Ovary (tissue), 10 donors: ENCODE measurements at places on chromosomes 6 and 20.

- H3K27ac ChIP-seq: no peak overlapping the region
- H3K27me3 ChIP-seq: no peaks in the 10 kb centered on the region
- no peak overlapping the region for H3K4me3 ChIP-seq
- H3K4me1 ChIP-seq: peaks cover 21% of the 10 kb centered on the region
These were observed 100.1 kb downstream of the ARID1B start for GRCh38 chr6:156877126-156877863.

DNA sequence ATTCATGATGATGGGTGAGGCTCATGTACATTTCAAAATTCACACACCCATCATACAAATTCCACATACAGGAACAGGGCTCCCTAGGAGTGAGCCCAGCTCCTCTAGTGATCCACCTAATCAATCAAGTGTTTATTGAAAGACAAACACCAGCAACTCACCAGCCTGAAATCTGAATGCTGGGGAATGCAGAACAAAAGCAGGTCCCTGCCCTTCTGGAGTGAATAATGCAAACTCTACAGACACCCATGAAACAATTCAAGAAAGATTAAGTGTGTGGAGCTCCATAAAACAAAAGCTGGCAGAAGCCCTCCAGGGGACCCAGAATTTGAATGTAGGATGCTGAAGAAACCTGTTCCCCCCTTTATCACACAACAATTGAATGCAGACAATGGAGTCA, 396.7 kb upstream of the JARID2 start:
- H3K36me3 ChIP-seq: no peaks in the 10 kb centered on the region
- DNase-seq: no peak
- no peak overlapping the region for H3K4me3 ChIP-seq
- H3K4me1 ChIP-seq: peaks cover 3% of the 10 kb centered on the region
- H3K27me3 ChIP-seq: no peaks in the 10 kb centered on the region
- no peak overlapping the region for H3K27ac ChIP-seq

DNA sequence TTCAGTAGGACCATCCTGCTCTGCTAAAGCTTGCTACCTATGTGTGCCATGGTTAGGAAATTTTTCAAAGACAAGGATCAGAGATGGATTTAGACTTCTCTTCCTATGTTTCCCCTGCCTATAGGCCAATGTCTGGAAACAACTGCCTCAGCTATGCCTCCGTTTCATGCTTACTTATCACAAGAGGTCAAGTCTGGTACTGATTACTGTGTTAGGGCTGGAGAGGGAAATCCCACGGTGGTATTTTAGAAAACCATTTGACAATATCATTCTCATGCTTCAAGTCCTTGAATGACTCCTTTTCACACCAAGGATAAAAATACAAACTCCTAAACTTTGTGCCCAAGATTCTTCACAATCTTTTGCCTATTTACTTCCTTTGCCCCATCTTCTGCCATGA, 484.3 kb downstream of the DHX35 start:
- H3K27me3 ChIP-seq: no peaks in the 10 kb centered on the region
- H3K4me1 ChIP-seq: no peaks in the 10 kb centered on the region
- no peak overlapping the region for H3K4me3 ChIP-seq
- H3K27ac ChIP-seq: no peak overlapping the region

DNA sequence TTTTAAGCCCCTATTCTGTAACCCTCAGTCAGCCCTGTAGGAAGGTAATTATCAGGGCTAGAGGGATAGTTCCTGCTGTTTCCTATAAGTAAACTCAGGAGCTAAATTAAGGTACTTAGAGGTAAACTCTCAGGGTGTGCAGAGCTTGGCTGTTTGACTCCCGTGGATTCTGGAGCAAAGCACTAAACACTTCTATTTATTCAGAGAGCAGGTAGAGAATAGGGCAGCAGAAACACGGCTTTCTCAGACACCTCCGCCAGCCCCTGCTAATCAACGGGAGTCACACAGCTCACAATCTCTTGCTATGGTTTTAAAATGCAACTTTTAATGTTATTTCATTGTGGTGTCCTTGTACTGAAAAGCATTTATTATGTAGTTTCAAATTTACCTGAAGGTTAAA, 21.8 kb downstream of the PRKN start:
- no peaks in the 10 kb centered on the region for H3K4me1 ChIP-seq
- no peaks in the 10 kb centered on the region for H3K27me3 ChIP-seq
- H3K36me3 ChIP-seq: no peaks in the 10 kb centered on the region
- DNase-seq: no peak
- H3K27ac ChIP-seq: no peak overlapping the region

- H3K27me3 ChIP-seq: no peaks in the 10 kb centered on the region
- H3K4me1 ChIP-seq: no peaks in the 10 kb centered on the region
- H3K27ac ChIP-seq: no peak overlapping the region
These were observed 22.6 kb downstream of the MOCS1 start for GRCh38 chr6:39911513-39912125.

- DNase-seq: no peak
- H3K27ac ChIP-seq: no peak overlapping the region
- no peaks in the 10 kb centered on the region for H3K4me1 ChIP-seq
These were observed 45.0 kb downstream of the PHACTR1 start for GRCh38 chr6:12761376-12762115.

DNA sequence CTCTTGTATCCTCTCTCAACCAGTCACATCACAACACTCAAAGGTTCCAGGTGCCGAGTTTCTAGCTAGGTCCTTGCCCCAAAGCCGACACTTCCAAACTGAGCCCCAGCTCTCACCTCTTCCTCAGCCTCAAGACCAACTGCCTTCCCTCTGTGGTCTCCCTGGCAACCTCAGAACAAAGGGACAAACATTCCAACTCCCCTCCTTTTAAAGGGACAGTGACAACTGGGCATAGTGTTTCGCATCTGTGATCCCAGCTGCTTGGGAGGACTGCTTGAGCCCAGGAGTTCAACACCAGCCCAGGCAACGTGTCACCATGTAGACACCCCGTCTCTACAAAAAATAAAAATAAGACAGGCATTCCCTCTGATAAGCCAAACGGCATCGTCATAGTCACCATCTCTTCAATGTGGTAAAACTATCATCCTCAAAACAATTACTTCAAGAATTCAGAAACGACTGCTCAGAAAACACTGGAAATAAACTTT, 11.3 kb downstream of the DIDO1 start:
- peaks cover 18% of the 10 kb centered on the region for H3K4me1 ChIP-seq
- no peak overlapping the region for H3K4me3 ChIP-seq
- no peaks in the 10 kb centered on the region for H3K36me3 ChIP-seq
- DNase-seq: no peak
- no peak overlapping the region for H3K27ac ChIP-seq
- H3K27me3 ChIP-seq: no peaks in the 10 kb centered on the region

DNA sequence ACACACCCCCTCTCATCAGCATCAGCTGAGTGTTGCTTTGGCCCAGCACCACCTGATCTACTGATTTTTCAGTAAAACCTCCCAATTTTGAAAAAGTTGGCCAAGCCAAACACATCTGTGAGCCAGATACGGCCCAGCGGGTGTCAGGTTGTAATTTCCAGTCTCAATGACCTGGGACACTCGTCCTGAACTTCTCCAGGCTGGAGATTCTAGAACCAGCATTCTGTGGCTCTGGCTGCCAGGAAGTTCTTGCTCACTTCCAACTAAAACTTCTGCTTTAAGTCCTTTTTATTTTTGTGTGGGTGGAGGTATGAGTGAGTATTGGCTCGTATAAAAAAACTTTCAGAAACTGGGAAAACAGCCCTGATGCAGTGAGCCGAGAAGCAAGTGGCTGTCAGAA, 5.1 kb downstream of the KIAA1755 start:
- H3K4me3 ChIP-seq: no peak overlapping the region
- no peaks in the 10 kb centered on the region for H3K36me3 ChIP-seq
- peaks cover 10% of the 10 kb centered on the region for H3K4me1 ChIP-seq
- H3K27me3 ChIP-seq: no peaks in the 10 kb centered on the region
- peak overlapping the region; percentile 74 for H3K27ac ChIP-seq

GRCh38 chr6:19925533-19925932, 88.4 kb downstream of the ID4 start:
- H3K27me3 ChIP-seq: no peaks in the 10 kb centered on the region
- no peak for DNase-seq
- no peaks in the 10 kb centered on the region for H3K36me3 ChIP-seq
- no peak overlapping the region for H3K27ac ChIP-seq
- H3K4me1 ChIP-seq: no peaks in the 10 kb centered on the region

DNA sequence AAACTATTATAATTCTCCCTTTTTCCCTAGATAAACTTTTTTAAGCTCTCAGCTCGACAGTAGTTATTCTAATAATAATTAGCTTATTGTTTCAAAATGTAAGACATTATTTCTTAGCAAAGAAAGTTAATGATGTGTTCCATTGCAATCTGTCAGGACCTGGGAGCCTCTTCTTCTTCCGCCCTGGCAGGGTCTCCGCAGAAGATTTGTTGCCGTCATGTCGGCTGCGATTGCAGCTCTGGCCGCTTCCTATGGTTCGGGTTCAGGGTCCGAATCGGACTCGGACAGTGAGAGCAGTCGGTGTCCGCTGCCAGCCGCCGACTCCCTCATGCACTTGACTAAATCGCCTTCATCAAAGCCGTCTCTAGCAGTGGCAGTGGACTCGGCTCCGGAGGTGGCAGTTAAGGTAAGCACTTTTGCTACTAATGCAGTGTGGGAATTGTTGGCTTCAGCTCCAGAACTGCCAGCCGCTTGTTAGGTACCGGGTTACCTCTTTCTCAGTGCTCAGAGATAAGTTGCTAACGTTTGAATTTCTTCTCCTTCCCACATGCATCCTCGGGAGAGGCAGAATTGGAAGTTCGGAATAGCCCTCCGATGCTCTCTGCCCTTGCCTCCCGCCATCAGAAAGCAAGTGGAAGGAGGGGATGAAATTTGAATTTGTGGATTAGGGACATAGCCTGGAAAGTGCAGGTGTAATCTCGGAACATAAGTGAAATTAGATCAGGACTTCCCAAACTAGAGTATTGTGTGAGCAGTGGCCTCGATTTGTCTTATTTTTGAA, at the start of gene CDC40:
CDC40 (plus strand) TSS at position 200 of the 781 bp plus-strand sequence; CDS start at position 218, 18 bp downstream.
- H3K4me3 ChIP-seq: peak within 1 kb of the TSS; percentile 75
- DNase-seq: peak; percentile 71
- peaks cover 7% of the 10 kb centered on the region for H3K4me1 ChIP-seq

GRCh38 chr20:11315525-11315924, 602.2 kb upstream of the BTBD3 start:
- no peaks in the 10 kb centered on the region for H3K4me1 ChIP-seq
- no peak for DNase-seq
- H3K27me3 ChIP-seq: no peaks in the 10 kb centered on the region

GRCh38 chr6:67184405-67184804, 1450.7 kb upstream of the ADGRB3 start:
- H3K4me1 ChIP-seq: no peaks in the 10 kb centered on the region
- no peak for DNase-seq
- H3K4me3 ChIP-seq: no peak overlapping the region
- H3K36me3 ChIP-seq: no peaks in the 10 kb centered on the region
- H3K27me3 ChIP-seq: no peaks in the 10 kb centered on the region
- no peak overlapping the region for H3K27ac ChIP-seq

DNA sequence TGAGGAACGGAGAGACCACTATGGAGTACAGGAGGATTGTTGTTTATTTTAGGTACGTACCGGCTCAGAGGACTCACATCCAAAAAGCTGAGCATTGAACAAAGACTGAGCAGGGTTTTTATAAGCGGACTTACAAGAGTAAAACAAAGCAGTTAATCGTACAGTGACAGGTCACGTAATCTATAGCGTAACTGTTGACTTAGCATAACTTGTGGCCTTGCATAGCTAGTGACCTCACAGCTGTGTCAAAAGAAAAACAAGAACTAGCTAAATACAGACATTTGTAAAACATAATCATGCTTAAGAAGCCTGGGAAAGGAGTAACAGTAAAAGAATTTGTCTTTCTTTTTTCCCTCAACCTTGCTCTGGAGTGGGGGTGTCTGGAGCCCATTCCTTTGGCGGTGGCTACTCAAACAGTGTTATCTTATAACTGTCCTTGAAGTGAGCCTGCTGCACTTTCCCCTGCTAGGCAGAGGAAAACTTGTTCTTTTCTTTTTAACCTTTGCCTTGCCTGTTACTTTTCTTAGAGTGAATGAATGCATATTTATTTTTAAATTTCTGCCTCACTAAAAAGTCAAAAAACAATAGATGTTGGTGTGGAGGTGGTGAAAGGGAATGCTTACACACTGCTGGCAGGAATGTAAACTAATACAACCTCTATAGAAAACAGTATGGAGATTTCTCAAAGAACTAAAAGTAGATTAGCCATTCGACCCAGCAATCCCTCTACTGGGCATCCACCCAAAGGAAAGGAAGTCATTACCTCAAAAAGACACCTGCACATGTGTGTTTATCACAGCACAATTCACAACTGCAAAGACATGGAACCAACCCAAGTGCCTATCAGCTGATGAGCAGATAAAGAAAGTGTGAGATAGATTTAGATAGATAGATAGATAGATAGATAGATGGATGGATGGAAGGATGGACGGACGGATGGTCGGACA, 109.0 kb downstream of the TAF4 start:
- H3K36me3 ChIP-seq: no peaks in the 10 kb centered on the region
- no peaks in the 10 kb centered on the region for H3K27me3 ChIP-seq

GRCh38 chr6:16840291-16840690, 79.0 kb upstream of the ATXN1 start:
- no peaks in the 10 kb centered on the region for H3K36me3 ChIP-seq
- no peak for DNase-seq
- no peaks in the 10 kb centered on the region for H3K4me1 ChIP-seq

DNA sequence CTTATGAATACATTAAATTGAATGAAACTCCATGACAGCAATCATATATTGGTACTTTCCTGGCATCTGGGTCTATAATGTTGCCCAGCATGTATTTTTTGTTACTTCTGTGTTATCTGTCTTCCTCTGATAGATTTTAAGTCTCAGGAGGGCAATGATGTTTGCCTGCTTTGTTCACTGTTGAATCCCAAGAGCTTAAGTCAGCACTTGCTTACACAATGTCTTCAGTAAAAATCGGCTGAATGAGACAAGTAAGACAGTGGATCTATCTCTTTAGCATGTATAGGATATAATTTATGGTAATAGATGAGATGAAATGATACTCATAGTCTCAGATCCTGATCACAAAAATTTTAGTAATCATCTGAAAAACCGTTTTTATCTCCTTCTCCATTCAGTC, 1034.9 kb upstream of the EPHA7 start:
- no peak overlapping the region for H3K27ac ChIP-seq
- no peak for DNase-seq
- no peak overlapping the region for H3K4me3 ChIP-seq
- H3K4me1 ChIP-seq: no peaks in the 10 kb centered on the region
- no peaks in the 10 kb centered on the region for H3K27me3 ChIP-seq

GRCh38 chr20:15446373-15446772, 1109.0 kb upstream of the FLRT3 start:
- H3K4me1 ChIP-seq: peaks cover 5% of the 10 kb centered on the region
- H3K27me3 ChIP-seq: no peaks in the 10 kb centered on the region
- DNase-seq: peak; percentile 8
- no peak overlapping the region for H3K27ac ChIP-seq

GRCh38 chr20:4730780-4731179, 9.1 kb downstream of the PRND start:
- H3K27ac ChIP-seq: no peak overlapping the region
- no peaks in the 10 kb centered on the region for H3K27me3 ChIP-seq
- H3K4me3 ChIP-seq: no peak overlapping the region
- peak; percentile 35 for DNase-seq
- peaks cover 5% of the 10 kb centered on the region for H3K4me1 ChIP-seq
- H3K36me3 ChIP-seq: no peaks in the 10 kb centered on the region

GRCh38 chr6:106448000-106448426, 87.5 kb downstream of the CRYBG1 start:
- H3K4me1 ChIP-seq: no peaks in the 10 kb centered on the region
- H3K27ac ChIP-seq: no peak overlapping the region
- no peak overlapping the region for H3K4me3 ChIP-seq
- no peaks in the 10 kb centered on the region for H3K27me3 ChIP-seq
